ENCODE measurements at places on chromosomes 1 and 21.

DNA sequence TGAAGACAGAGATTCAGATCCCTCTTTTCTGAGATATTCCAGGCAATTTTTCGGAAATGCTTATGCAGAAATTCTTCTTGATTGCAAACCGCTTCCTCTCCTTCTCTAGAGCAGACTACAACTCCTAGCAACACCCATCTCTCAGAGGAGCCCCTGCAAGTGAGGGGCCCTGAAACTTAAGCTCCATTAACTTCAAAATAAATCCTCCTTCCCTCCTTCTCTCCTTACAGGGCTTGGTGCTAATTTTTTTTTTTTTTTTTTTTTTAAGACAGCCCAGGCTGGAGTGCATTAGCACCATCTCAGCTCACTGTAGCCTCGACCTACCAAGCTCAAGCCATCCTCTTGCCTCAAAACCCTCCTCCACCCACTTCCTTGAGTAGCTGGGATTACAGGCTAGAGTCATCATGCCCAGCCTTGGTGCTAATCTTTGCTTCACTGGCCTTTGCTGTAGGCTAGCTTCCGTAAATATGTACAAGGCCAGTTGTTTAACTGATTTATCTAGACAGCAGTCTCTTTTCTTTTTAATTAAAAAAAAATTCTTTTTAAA lies 30.2 kb upstream of the SFPQ start:
- DNase-seq = no peak

DNA sequence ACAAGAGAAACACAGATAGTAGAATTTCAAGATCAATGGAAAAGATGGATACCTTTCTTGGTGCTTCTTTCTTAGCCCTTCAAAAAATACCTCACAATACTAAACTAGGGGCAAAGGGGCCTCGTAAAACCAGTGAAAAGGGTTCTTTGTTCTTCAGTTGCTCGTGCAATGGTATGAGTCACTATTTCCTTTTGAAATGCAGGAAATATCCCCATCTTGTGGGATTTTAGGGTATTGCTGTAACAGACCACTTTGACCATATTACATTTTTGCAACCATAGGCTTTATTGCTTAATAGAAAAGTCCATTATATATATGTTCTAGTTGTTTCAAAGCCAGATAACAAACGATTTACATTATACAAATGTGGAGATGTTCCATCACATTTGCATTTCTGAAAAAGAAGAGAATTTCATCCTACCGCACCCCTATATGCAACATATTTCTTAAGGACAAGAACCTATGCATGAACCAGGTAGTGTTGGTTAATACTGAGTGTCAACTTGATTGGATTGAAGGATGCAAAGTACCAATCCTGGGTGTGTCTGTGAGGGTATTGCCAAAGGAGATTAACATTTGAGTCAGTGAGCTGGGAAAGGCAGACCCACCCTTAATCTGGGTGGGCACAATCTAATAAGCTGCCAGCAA lies 88.6 kb upstream of the PKN2 start:
- DNase-seq = no peak

- peak; percentile 27 for DNase-seq
These were observed 14.8 kb downstream of the IBA57 start for GRCh38 chr1:228180271-228180958.

- peak; percentile 14 for DNase-seq
These were observed 14.6 kb downstream of the TFAP2E start for GRCh38 chr1:35587736-35588135.

DNA sequence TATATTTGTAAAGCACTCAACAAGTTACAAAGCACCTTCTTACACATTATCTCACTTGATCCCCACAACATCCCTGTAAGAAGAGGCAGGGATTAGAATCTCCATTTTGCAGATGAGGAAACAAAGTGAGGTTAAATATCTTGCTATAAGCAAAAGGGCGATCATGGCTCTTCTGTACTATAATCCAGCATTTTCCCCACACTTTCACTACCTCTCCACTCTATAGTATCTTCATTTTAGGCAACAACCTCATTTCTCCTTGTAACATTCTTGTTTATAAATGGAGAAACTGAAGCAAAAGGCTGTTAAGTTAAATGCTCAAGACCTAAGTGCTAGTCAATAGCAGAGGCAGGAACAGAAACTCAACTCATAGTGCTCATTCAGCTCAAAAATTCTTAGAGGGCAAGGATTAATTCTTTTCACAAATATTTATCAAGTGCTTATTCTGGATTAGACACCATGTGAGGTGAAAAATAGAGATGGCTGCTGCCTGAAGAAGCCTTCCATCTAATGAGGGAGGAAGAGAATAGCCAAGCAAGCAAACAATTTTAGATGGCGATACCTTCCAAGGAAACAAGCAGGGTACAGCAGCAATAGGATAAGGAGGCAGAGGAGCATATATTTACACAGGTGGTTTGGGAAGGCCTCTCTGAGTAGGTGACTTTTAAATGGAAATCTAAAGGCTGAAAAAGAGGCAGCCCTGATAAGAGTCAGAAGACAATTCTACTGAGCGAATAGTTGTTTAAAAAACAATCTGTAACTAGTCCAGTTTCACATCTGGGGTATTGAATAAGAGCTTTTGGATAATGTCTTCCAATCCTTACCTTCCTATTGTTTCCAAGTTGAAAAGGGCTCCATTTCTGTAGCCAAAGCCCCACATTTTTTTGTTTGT lies 3.5 kb downstream of the ERRFI1 start:
- DNase-seq = no peak

DNA sequence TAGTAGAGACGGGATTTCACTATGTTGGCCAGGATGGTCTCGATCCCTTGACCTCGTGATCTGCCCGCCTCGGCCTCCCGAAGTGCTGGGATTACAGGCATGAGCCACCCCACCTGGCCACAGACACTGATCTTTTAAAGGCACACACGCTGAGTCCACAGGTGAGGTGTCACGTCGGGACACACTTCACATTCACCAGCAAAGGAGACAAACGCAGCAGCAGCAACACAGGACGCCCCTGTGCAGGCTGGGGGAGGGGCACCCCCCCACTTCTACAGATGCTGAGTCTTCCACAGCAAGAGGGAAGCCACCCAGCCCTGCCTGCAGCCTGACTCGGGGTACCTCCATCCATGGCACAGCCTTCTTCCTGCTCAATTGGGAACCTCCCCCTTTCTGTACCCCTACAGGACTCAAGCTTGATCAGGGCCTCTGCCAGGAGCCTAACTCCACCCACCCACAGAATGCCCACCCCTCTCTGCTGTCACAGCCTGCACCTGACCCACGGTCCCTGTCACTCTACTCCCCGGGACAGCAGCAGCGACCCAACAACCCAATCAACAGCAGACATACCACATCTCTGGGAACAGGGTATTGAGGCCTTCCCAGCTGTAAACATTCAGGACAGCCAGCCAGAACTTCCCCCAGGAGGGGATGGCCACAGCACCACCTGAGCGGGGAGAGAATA lies 9.5 kb downstream of the LSS start:
- DNase-seq = peak; percentile 53

GRCh38 chr1:184471686-184472085 lies 84.9 kb downstream of the C1orf21 start:
- DNase-seq = no peak

- no peak for DNase-seq
These were observed 14.3 kb upstream of the OLIG2 start for GRCh38 chr21:33011462-33011861.

DNA sequence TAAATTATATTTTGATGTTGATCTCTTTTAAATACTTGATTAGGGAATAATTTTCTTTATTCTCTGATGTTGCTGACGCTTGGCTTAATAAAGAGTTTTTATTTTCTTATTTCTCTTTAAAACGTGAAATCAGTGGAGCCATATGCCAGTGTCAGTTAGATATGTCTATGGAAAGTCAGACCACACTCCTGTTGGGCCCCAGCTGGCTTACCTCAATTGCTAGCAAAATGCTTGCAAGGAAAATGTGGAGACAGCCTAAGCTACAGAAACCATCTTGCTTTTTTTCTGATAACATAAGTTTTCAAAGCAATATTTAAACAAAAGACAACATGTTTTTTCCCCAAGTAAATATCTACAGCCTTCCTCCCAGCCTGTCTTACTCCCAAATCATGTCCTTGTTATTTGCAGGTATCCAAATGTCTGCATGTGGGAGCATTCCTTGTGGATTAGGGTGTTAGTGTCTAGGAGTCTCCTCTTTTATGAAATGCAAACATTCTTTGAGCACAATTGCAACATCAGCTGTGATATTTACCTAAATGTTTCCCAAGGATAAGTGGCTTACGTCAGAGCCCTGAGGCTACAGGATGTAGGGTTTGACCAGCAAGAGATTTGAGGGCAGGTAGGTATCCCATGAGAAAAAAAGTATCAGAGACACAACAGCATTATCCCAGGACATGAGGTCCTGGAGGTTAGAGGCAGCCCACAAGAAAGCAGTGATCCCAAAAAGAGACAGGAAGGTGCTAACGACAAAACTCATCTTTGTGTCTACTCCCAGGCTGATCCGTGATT lies 117.2 kb upstream of the KCNJ15 start:
- no peak for DNase-seq

DNA sequence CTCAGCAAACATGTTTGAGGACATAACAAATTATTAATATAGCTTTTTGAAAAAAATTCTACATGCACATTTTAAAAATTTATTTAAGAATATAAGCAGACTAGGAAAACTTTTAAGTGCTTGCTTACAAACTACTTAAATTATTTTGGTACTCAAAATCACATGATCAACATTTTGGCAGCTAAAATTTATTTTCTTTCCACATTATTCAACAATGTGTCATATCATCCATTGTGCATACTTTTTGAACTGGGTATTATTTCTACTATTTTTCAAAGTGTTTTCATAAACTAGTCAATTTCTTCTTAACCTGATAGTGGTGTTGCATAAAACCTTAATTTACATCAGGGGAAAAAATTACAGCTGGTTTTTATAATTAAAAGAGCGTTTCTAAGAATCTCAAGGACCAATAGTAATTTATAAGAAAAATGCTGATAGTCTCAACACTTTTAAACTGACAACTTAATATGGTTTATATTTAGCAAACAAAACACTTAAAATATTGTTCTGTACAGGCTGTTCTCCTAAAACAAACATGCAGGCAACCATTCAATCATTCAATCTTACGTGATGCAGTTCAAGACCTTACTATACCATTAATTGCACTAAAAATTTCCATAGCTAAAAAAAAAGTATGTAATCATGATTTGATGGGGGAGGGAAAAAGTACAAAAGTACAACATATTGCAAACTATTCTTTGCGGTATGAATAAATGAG lies 105.0 kb downstream of the GPATCH2 start:
- no peak for DNase-seq

- DNase-seq = no peak
These were observed 26.6 kb downstream of the FAM89A start for GRCh38 chr1:231013391-231014015.

- peak; percentile 78 for DNase-seq
These were observed 23.6 kb downstream of the PTPRU start for GRCh38 chr1:29259802-29260441.

DNA sequence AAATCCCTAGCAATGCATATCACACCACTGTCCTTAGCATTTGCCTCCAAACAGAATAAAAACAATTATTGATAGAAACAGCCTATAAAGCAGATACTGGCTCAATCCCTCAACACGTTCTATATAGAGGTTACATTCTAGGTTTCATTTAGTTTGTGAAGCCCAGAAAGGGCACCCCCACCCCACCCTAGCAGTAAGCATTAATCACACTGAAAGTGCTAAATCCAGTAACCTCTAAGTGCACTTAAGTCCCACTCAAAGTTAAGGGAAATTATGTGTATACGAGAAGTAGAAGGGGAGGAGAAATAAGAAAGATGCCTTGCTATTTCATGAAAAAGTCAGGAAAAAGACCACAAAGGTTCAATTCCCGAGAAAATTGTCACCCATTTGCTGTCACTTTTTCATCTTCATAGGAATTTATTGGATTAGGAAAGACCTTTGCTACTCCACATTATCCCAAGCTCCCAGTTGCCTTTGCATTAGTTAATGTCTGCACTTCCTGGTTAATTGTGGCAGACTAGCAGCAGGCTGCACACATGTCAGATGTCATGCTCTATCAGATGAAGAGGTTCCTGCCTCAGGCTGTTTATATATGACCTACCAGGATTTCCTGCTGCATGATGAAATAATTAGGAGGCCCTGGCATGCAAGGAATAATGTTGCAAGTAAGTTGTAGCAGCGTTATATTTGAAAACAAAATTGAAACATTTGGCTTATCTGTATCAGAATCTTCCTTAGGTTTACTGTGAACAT lies 54.5 kb upstream of the LHX8 start:
- no peak for DNase-seq

DNA sequence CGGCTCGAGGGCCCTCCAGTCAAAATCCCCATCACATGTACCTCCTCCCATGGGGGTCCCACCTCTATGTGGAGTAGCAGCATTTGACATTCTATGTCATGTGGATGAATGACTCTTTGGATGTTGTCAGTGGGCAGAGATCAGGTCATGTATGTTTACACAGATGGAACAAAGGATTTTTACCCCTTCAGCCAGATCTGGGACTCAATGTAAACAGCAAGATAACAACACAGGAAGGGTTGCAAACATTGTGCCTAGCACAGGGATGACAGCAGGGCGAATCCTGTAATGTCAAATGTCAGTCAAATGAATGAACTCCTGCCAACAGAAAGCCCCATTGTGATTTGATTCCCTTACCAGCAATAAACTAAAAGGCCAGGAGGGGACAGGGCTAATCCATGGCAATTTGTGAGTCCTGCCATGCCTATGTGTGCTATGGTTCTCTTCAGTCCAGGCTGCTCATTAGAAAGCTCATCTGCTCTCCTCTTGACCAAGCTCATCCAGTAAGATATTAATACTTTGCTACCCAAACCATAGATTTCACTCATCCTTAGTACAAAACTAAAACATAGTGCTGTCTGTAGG lies 60.3 kb downstream of the PGBD5 start:
- no peak for DNase-seq

- DNase-seq = no peak
These were observed 14.2 kb downstream of the AADACL3 start for GRCh38 chr1:12730156-12730555.

- no peak for DNase-seq
These were observed 64.0 kb upstream of the KCNK2 start for GRCh38 chr1:215018555-215018954.

GRCh38 chr1:25899792-25900191 lies 6.4 kb downstream of the STMN1 start:
- DNase-seq = no peak

GRCh38 chr1:241113557-241113956 lies 243.4 kb downstream of the RGS7 start:
- DNase-seq = no peak

DNA sequence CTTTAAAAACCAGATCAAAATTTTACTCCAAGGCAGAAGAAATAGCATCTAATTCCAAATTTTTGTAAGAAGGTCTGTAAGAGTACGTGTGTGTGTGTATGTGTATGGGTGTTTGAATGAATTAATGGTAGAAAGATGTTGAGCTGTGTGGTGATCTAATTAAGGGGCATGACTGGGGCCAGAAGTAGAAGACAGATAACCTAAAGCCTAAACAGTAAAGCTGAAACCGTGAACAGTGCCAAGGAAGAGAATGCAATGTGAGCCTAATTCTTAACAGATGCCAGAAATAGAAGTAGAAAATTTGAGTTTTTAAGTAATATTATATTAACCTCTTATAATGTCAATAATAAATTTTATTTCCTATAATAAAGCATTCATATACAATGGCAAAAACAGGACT lies 38.2 kb downstream of the BRINP3 start:
- DNase-seq = no peak
